ENCODE measurements at places on chromosomes 5 and 9.
A peak's percentile ranks its signal among the peaks of the same experiment; 100 is the strongest.

DNA sequence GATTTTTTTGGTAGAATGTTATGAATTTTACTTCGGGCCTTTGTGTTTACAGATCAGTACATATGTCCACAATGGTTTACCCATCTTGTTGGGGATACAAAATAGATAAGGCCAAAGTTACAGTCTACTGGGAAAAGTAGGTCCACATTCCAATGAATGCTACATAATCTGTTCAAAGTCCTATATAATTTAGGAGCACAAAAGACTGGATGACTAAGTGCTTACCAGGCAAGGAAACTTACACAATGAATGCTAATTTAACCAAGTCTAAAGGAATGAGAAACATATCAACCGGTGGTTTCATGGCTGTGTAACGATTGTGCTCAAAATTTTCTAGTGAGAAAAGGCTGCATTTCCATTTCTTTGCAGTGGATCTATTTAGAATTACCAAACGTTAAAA lies 97.4 kb upstream of the TRPM3 start:
- no peak for DNase-seq

DNA sequence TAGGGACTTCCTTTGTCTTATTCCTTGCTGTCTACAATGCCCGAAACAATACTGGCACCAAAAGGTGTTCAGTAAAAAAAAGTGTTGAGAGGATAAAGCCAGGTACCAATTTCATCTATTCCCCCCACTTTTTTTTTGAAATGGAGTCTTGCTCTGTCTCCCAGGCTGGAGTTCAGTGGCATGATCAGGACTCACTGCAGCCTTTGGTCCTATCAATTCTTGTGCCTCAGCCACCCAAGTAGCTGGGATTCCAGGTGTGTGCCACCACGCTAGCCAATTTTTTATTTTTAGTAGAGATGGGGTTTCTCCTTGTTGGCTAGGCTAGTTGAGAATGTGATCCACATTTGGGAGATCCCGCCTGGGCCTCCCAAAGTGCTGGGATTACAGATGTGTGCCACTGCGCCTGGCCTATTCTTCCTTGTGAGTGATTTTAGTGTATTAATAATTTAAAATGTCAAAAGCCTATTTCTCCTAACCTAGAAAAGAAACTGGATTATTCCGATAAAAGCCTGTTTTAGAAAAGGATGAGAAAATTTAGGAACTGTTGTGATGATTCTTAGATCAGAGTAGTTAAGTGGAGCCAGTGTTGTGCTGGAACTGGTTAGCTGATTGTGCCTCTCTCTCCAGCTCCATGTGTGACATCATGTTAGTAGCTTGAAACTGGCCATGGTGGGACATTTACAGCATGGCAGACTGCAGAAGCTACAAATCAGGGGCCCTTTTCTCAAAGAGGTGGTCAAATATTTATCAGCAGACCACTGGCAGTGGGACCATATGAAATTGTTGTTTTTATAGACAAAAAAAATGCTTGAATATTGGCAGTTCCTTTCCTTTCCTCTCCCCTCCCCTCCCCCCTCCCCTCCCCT lies 14.3 kb downstream of the CDC42SE2 start:
- DNase-seq, result no peak

GRCh38 chr5:36365896-36366295 lies 64.2 kb upstream of the RANBP3L start:
- no peak for DNase-seq

DNA sequence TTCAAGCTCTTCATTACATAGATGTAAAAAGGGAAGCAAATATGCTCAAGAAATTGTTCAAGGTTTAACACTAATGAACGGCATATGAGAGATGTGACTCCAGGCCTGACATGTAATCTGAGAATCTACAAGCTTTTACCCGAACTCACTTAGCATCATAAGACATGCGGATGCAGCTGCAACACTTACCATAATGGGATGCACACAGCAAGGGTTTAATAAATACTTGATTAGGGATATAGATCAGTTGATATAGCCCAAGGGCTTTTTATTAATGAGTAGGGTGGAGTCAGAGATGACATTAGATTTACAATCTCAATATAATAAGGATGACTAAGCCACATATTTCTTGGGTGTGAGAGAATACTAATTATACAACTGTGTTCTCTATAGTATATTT lies 2215.5 kb downstream of the MAT2B start:
- DNase-seq, result no peak

- DNase-seq, result no peak
Measured at GRCh38 chr5:21773456-21773855, 1079.7 kb downstream of the CDH12 start.

GRCh38 chr5:10778179-10778910 lies 17.3 kb upstream of the DAP start:
- DNase-seq, result no peak

DNA sequence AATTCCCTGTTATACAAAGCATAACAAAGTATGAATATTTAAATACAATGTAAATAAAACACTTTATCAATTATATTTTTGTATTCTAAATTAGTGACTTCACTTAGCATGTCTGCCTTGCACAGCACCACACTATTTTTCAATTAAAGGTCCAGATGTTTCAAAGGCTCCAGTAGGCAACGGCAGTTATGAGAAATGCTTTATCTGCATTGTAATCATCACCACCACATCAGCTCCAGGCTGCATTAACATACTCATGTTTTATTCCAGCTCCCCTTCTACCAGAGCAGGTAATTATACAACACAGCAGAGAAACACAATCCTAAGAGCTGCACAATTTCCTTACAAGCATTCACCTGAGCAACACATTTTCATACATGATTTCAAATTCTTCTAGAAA lies 102.8 kb downstream of the MAPKAP1 start:
- no peak for DNase-seq

DNA sequence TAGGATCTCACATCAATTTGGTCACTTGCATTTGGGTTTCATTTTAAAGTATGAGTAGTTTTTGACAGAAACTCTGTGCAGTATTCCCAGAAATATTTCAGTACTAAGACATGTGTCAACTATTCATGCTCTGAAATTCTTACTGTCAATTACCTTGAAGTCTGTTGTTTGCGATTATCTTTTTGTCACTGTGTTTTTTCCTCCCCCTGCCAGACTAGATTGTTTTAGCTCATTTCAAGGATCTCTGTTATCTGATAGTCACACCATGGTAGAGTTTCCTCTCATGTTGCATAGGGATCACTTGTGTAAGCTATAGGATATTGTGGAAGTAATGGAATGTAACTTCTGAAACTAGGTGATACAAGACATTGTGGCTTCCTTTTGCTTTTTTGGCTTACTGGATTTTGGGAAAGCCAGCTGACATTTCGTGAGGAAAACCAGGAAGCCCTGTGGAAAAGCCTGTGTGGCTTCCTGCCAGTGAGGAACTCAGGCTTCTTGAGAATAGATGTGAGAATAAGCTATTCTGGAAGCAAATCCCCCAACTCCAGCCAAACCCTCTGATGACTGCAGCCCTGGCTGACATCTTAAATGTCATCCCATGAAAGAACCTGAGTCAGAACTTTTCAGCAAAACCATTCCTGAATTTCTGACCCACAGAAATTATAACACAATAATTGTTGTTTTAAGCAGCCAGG lies 122.2 kb downstream of the FGF10 start:
- no peak for DNase-seq

DNA sequence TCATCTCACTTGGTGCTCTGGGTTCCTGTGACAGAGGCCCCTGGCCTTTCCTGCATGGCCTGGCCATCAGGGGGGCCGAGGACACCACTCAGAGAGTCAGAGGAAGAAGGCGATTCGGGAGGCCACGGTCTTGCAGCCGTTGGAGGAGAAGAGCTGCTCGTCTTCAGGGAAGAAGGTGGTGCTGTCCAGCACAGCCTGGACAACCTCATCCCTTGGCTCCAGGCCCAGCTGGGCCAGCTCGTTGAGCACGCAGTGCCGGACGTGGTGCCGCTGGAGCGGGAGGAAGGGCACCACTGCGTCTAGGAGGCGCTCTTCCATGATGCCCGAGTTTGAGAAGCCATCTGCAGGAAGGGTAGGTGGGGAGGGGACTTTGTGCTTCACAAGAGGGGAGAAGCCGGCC lies 3.2 kb downstream of the TOR2A start:
- no peak for DNase-seq

GRCh38 chr9:135418161-135418560 lies 61.4 kb upstream of the PPP1R26 start:
- DNase-seq, result no peak

DNA sequence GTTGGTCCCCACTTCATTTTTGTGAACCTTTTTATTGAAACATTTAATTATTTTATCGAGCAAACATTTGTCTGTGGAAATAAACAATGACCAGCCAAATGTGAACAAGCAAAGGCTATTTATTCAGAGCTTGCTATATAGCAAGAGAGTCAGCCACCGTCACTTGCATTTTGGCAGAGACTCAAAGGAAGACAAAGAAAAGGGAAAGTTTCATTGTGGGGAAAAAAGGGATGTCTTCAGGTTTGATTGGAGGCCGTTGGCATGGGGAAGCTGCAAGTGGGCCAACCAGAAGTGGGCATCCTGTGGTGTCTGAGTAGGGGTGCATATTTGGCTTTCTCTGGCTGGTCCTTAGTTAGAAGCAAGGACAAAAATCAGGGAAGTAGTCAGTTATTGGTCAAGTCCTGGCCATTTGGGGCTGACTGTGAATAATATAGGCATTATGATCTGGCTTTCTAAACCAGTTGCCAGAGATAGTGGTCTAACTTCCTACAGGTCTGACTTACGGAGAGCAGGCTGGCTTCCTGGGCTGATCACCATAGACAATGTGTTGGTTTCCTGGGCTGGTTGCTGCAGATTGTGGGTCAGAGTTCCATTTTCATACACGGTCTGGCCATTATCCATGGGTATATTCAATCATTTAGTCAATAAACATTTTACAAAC lies 16.6 kb downstream of the ENC1 start:
- no peak for DNase-seq

DNA sequence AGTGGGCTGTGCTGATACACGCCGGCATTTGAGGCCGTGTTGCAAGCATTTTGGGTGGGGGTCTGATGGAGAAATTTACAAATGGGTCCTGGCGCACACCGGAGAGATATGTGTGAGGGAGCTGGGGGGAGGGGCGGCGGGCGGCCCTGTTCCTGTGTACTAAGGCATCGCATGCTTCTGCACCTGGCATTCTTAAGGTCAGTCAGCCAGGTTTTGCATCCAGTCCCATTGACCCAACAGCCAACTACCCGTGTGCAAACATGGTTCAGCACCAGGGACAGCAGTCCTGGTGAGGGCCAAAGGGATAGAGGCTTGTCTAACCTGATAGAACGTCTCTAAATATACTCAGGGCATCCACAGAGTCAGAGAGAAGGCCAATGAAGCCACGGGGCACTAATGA lies 839 bp downstream of the GABRG2 start:
- no peak for DNase-seq

DNA sequence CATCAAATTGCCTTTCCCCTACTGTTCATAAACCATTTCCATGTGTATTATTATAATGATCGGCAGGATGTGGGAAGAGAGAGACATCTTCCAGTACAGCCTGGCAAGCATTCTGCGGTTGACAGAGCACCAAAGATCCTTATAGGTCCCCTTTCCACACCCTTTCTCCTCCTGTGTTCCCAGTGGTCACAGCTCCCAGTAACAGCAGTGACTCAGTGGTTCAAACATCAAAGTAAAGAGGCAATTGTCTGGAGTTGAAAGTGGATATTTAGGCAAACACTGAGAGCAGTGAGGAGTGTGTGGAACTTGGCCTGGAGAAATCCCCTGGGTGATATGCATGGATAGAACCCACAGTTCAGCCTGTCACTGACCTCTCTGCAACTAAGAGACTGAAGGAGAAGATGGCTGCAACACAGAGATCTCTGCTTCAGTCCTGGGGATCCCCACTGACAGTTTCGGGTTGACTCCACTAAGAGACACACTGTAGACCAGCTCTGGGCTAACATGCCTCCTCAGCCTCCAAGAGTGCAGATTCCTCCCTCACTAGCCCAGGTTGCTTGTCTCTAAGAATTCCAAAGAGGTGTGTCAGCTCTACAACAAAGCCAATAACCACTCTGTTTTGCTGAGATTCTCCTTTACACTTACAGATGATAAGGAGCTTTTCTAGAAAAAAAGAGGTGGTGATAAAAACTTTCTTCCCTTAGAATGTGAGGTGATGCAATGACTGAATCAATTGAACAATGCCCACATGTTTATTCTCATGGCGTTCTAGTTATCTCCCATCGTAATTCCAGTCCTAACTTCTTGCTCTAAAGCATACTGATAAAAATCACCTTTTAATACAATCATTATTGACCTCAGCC lies 94.4 kb upstream of the IL6ST start:
- DNase-seq, result no peak

GRCh38 chr5:177130211-177131018 lies 3.2 kb upstream of the NSD1 start:
- no peak for DNase-seq

- DNase-seq, result no peak
Measured at GRCh38 chr5:167413506-167413905, 877.9 kb upstream of the WWC1 start.

GRCh38 chr5:96387616-96388015 lies 45.4 kb downstream of the PCSK1 start:
- no peak for DNase-seq

DNA sequence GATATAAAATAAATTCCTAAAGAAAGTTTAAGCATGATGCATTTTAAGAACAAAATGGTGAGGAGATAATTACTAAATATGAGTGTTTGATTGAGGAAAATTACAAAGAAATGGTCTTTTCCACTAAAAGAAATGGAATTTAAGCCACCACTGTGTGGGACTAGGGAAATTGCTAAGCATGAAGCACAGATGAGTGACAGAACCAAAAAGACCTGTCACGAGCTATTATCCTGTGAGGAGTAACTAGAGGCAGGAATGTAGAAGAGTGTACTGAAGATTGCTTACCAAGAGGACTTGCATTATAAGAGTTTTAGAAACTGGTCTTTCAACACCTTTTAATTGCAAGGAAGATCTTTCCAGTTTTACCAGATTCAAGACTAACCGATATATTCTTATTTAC lies 193.6 kb upstream of the PRR16 start:
- no peak for DNase-seq

DNA sequence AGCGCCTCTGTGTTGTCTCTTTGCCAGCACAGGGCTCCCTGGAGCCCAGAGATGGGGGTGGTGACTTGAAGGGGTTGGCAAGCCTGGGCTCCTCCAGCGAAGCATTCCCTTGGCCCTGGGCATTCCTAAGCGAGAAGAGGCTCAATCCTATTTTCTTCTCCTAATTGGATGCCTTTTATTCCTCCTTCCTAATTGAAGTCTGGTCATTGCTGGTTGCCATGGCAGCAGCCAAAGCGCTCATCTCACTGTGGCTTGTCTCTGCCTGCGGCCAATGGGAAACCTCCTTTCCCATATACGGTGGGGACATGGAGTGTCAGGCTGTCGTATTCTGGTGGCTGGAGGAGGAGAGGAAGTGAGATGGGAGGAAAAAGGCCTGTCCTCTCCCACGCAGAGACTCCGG lies 52.3 kb upstream of the RARS1 start:
- DNase-seq, result no peak

GRCh38 chr5:32462618-32463017 lies 18.1 kb upstream of the ZFR start:
- DNase-seq, result peak; percentile 58

- no peak for DNase-seq
Measured at GRCh38 chr5:99010294-99010693, 81.5 kb upstream of the CHD1 start.
